Activated CD8-positive, alpha-beta memory T cell treated with anti-CD3 and anti-CD28 coated beads, Interleukin-2, amount 50 U/mL, for 48 hours (primary cell): ENCODE measurements at places on chromosomes 13 and 19.

DNA sequence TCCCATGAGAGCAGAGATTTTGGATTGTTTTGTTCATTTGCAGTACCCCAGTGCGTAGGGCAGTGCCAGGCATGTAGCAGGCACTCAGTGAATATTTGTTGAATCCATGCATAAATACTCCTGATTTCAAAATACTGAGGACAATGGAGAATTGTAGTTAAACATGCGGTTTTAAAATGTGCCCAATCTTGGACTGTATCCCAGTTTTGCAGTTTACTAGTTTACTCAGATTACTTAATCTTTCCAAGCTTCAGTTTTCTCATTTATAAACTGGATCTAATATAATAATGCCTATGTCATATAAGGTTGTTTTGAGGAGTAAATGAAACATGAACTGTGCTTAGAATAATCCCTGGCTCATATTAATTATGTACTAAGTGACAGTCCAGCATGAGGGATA is 39.0 kb downstream of the RCBTB2 start:
- no peak for DNase-seq

DNA sequence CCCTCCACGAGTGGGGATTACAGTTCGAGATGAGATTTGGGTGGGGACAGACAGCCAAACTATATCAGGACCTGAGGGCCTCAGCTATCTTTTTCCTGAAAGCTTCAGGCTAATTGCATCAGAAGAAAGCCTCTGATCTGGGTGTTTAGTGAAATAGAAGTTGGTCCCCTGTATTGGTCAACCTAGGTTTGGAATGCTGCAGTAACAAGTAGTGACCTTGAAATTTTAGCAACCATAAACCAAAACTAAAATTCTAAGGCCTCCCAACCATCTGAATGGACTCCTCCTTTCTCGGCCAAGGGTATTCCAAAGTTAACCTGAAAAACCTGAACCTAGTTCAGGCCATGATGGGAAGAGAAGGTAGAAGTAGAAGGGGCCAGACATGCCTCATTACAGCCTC is 34.9 kb upstream of the OR10H1 start:
- no peak for DNase-seq

DNA sequence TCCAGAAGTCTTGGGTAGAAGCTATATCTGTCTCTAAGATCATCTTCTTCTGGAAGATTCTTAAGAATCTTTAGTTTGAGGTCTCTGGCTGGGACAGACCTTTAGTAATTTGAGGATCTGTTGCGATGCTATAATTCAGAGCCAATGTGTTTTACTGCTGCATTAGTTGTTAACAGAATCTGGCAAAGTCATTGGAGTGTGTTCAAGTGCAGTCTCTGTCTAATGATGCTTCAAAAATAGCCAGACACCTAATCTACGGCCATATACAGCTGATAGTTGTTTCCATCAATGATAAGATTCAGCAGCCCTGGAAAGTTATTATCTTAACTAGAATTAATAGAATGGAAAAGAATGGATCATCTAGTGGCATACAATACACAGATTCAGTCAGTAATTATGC is 72.6 kb downstream of the CDK8 start:
- DNase-seq = no peak

GRCh38 chr13:56317841-56318240 is 822.9 kb upstream of the PRR20A start:
- no peak for DNase-seq

DNA sequence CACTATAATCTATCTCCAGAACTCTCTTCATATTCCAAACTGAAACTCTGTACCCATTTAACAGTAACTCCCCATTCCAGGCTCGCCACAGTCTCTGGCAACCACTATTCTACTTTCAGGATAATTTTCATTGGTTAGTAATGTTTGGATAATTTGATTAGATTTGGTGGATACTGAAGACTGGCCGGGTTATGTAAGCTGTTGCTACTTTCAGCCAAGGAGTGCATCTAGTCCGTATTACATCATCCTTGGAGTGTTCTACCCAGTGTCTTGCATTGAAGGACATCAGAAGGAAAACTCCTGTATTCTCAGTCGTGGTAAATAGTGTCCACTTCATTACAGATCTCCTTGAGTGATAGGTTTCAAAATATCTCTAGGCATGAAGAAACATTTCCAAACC is 60.5 kb downstream of the PCCA start:
- no peak for DNase-seq

DNA sequence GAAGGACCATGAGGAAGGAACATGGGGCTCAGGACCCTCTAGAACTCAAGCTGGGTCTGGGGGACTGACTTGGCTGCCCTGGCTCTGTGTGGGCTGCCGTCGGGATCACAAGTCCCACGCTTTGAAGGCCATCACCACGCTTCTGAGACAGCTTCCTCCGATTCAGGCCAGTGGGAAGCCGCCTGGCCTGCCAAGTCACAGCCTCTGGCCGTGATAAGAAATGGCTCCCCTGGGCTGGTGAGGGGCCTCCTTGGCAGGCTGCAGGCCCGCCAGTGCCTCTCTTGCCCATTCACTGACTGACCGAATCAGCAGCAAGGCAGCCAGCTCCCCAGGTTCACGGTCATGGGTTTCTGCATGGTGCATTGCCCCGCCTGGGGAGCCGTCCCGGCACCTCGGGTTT is 48.8 kb downstream of the COMP start:
- no peak for DNase-seq

DNA sequence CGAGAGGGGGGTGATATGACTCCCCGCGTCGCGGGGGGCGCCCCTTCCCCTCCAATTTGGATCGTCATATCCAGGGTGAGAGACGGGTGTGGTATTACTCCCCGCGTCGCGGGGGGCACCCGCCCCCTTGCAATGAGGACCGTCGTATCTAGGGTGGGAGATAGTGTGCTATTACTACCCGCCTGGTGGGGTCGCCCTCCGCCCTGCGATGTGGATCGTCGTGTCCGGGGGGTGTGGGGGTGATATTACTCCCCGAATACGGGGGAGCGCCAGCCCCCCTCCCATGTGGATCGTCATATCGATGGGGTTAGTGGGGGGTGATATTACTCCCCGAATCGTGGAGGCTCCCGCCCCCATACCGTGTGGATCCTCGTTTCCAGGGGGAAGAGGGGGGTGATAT is 29.2 kb upstream of the RGCC start:
- DNase-seq = peak; percentile 65

- DNase-seq = no peak
Observed at GRCh38 chr13:30042891-30043630, 192.6 kb upstream of the UBL3 start.

GRCh38 chr19:41325947-41326706 is 16.2 kb downstream of the CCDC97 start:
- DNase-seq = no peak

DNA sequence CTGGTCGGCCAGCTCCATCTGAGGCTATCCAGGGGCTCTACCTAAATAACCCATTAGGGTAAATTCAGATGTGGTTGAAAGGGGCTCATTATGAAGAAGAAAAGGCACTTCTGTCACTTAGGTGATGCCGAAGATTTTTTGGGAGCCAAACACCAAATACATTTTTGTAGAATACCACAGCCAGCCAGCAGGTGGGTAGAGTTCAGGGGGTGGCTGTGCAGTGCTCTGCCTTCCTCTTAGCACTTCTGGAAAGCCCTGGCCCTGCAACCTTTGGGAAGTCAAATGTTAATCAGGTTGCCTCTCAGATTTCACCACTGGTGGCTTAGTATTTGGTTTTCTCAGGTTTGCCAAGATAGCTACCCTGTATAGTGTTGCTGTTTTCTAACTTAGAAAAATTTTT is 18.5 kb upstream of the GPR18 start:
- no peak for DNase-seq

DNA sequence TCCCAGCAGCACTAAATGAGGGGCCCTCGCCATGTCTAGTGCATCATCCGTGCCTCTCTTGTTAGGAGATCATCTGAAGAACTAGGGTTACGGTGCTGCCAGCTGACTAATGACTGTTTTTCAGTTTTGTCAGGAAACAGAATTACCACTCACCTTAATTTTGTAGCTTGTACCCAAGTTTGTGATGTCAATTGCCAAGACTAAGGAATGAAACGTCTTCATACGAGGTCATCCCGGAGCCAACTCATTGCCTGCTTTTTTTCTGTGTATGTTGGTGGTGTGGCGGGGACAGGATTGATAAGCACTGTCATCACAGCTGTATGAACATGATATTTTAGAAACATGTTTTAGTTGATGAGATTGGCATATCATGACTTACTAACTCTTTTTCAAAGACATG is 100.6 kb downstream of the TNFRSF19 start:
- DNase-seq = no peak

- no peak for DNase-seq
Observed at GRCh38 chr13:110138700-110139036, 168.3 kb downstream of the COL4A1 start.

- no peak for DNase-seq
Observed at GRCh38 chr13:33710924-33711323, 107.0 kb upstream of the RFC3 start.

GRCh38 chr19:9914315-9915207 is 21.8 kb downstream of the OLFM2 start:
- DNase-seq = peak; percentile 89

- no peak for DNase-seq
Observed at GRCh38 chr13:53088871-53089270, 60.3 kb downstream of the OLFM4 start.

GRCh38 chr13:98368019-98368418 is 190.9 kb upstream of the RNF113B start:
- no peak for DNase-seq

DNA sequence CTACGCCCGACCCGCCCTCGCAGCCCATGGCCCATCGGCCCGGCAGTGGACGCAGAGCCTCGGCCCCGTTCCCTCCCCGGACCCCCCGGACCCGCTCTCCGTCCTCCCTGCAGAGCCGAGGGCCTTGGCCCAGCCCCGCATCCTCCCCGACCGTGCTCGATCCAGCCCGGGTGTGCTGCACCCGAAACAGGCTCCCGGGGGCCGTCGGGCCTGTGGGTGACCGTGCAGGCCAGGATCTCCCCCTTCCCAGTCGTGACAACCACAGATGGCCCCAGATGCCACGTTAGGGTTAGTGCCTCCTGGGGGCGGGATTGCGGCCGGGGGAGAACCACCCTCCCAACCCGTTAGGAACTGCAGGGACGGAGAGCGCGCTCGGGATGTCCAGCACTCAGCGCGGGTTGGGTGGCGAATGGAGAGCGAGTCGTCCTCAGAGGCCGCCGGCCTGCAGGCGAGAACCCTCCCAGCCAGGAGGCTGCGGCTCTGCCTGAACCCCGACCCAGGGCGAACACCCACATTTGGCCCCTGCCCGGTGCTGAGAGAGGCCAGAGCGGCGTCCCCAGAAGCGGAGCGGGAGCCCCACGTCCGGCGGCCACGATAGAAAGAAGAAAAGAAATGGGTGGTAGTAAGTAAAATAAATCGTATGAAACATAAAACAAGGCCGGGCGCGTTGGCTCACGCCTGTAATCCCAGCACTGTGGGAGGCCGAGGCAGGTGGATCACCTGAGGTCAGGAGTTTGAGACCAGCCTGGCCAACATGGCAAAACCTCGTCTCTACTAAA is 6.7 kb upstream of the MADCAM1 start:
- no peak for DNase-seq

- peak; percentile 77 for DNase-seq
Observed at GRCh38 chr19:48363500-48363809, 285 bp downstream of the TMEM143 start.

DNA sequence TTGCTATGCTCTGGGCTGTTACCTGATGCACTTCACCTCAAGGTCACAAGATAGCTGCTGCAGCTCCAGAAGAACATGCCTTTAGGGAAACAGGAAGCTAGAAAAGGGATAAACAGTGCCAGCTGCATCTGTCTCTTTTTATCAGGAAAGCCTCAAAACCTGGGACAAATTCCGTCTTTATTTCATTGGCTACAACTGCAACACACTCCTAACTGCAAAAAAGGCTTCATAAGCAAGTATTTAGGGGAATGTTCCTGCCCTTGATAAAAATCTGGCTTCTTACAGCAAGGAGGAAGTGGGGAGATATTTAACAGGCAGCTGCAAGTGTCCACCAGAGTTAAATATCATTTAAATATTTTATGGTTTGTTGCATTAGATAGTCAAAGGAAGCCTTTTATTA is 34.2 kb upstream of the SERTM1 start:
- DNase-seq = no peak

- no peak for DNase-seq
Observed at GRCh38 chr13:77545626-77546412, 10.3 kb downstream of the SCEL start.

DNA sequence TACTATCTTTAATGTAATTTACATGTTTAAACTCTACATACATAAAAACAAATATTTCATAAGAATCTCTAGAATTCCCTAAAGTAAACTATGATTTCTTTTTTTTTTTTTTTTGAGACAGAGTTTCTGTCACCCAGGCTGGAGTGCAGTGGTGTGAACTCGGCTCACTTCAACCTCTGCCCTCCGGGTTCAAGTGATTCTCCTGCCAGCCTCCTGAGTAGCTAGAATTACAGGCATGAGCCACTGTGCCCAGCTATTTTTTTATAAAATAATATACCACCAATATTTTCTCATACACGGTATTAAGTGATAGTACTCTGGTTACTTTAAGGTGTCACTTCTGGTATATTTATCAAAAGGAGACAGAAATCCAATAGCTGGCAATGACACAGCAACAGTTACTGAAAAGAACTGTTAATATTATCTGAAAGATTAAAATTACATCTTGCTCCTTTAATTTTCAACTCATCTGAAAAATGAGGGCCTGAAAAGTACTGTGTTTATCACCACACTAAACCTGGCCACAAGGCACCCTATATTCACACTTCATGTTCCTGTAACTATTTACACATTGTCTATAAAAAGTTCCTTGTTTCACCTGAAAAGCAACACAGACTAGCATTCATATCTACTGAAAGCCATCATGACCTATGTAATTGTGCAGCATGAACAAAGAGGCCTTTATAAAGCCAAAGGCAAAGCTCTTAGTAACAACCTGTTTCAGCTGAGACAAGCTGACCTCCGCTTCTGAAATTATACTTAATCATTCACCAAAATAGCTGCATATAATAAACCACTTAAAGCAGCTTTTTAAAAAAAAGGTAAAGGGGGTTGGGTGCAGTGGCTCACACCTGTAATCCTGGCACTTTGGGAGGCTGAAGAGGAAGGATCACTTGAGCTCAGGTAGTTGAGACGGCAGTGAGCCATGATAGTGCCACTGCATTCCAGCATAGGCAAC is 106.1 kb downstream of the SLC25A15 start:
- DNase-seq = no peak

DNA sequence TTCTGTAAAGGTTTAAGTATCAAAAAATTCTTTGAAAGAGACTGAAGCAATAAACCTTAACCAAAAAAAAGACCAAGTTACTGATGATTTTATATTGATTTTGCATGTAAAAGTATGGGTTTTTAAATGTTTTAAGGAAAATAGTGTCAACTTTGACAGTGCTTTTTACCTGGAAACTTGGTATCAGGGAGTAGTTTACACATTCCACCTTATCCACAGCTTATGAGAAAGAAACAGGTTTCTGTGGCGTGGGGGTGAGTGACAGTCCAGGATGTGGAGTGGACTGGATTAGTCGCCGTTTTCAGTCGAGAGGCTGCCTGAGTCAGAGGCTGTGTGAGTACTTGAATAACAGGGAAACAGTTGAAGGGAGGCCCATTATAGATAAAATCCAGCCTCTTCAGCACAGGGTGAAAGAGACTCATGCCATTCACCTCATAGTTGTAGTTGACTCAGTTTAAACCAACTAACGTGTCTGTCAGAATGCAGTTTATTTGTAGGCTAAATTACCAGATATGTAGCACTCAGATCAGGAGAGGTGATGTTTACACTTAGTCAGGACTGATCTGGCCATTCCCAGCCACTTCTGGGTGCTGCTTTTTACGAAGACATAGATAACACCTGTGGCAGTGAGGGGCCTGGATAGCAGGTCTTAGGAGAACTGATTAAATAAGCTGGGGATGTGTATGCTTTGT is 595 bp upstream of the GPR183 start:
- DNase-seq = peak; percentile 80

- DNase-seq = no peak
Observed at GRCh38 chr13:74930402-74931165, 551.4 kb downstream of the TBC1D4 start.

GRCh38 chr19:10815007-10815536 is 20.9 kb downstream of the TMED1 start:
- no peak for DNase-seq
